ENCODE measurements at places on chromosomes 2 and 18.

DNA sequence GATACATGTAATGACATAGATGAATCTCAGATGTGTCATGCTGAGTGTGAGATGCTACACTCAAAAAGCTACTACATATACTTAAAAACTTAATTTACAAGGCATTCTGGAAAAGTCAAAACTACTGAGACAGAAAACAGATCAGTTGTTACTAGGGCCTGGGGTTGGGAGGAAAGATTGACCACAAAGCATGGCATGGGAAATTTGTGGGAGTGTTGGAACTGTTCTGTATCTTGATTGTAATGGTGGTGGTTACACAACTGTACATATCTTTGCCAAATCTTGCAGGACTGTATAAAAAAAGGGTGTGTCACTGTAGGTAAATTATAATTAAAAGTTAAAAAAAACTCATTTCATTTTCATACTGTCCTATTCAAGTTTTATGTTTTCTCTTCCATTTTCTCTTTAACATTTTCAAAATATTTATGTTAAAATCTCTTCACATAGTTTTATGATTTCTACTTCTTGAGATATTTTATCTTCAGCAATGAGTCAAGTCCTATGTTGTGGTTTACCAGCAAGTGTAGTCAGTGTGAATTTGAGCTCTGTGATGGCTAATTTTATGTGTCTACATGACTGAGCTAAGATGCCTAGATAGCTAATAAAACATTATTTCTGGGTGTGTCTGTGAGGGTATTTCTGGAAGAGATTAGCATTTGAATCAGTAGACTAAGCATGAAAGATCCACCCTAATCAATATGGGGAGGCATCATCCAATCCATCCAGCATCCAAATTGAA is 58.6 kb upstream of the VRK2 start:
- no peak for DNase-seq

- DNase-seq: no peak
These were observed 427.7 kb upstream of the HS6ST1 start for GRCh38 chr2:128746356-128746755.

DNA sequence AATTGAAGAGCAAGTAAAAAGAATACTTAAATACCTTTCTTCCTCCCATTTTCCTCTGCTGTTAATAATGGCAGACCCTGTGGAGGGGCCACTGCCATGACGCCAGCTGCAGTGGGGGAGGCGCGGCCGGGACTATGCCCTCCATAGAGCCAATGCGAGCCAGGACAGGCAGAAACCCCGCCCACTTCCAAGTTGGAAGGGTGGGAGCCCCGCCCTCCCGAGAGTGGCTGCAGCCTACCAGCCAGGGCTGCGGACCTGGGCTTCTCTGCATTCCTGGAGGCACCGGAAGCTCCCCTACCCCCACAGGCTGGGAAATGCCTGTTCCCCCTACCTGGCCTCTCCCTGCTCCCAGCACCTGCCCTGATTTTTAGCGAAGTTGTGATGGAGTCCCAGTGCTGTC is 439.4 kb upstream of the CDH19 start:
- no peak for DNase-seq

GRCh38 chr2:1883476-1883875 is 139.2 kb upstream of the PXDN start:
- DNase-seq: no peak

GRCh38 chr2:58434692-58435091 is 193.6 kb upstream of the FANCL start:
- DNase-seq: no peak

DNA sequence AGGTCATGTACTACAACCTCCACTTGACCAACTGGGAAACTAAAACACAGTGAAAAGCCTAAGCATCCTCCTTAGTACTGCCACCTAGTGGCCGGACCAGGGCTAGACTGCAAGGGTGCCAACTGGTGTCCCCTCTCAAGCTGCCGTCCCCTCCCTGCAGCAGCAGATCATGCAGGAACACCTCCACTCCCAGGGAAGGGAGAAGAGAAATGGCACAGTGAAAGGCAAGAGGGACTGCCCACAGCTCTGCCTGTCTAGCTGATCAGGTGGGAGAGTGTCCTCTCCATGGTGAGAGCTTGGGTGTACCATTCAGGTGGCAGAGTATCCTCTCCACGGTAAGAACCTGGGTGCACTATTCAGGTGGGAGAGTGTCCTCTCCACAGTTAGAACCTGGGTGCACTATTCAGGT is 78.1 kb downstream of the AAK1 start:
- no peak for DNase-seq

- no peak for DNase-seq
These were observed 1545.5 kb downstream of the SUCLG1 start for GRCh38 chr2:82913566-82913965.

- no peak for DNase-seq
These were observed at the start of gene VAMP5 for GRCh38 chr2:85584354-85584856. VAMP5 (plus strand) TSS chr2:85584431; CDS start chr2:85584491, 60 bp downstream.

GRCh38 chr18:74577019-74577418 is 20.7 kb upstream of the ZNF407 start:
- no peak for DNase-seq

DNA sequence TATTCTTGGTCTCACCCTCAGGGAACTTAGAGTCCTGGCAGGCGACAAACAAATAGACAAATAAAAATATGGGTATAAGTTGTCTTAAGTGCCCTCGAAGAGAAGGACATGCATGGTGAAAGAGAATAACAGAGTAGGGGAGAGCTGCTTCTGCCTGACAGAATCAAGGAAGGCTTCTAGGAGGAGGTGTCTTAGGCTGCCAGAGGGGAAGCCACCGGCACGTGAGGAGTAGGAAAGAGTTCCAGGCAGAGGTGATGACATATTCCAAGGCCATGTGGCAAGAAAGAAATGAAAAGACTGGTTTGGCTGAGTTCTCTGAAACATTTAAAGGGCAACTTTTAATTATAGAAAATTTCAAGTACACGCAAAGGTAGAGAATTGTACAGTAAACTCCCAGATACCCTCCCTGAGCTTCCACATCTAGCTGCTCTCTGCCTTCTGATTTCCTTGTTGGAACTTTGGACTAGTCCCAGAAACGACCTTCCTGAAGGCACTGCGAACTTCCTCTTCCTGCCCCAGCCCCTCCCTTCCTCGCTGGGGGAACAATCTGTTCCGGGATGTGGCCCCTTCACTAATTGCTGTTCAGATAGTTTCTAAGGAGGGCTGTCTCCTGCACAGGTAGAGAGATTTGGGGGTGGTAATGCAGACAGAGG is 91.7 kb downstream of the DYSF start:
- DNase-seq: no peak

GRCh38 chr2:98408155-98408554 is 36.5 kb upstream of the INPP4A start:
- DNase-seq: no peak
